Upper lobe of left lung (tissue), 6 donors: ENCODE measurements at places on chromosomes 3 and 15. TPM values are rescaled to one million over a fixed set of nuclear protein-coding genes. Genes with fewer than 3 reads are reported as not detected.

TMIE gene
- not detected for total RNA-seq

GOLGA6L7 gene
- total RNA-seq: not detected

HDC gene
- total RNA-seq: 2.5 TPM

ZNF860 gene
- total RNA-seq: not detected

FAM107A gene
- 114 TPM for total RNA-seq

RETNLB gene
- not detected for total RNA-seq

IL5RA gene
- 3.5 TPM for total RNA-seq

ATP8B4 gene
- 2.2 TPM for total RNA-seq

ZFAND6 gene
- 81.3 TPM for total RNA-seq

FBXL2 gene
- total RNA-seq: 8.2 TPM

GRCh38 chr3:32026593-32026992, 45.0 kb downstream of the ZNF860 start:
- no peaks in the 10 kb centered on the region for H3K36me3 ChIP-seq
- no peaks in the 10 kb centered on the region for H3K27me3 ChIP-seq
- no peak overlapping the region for H3K27ac ChIP-seq
- H3K4me1 ChIP-seq: no peaks in the 10 kb centered on the region
- no peak for DNase-seq

DNA sequence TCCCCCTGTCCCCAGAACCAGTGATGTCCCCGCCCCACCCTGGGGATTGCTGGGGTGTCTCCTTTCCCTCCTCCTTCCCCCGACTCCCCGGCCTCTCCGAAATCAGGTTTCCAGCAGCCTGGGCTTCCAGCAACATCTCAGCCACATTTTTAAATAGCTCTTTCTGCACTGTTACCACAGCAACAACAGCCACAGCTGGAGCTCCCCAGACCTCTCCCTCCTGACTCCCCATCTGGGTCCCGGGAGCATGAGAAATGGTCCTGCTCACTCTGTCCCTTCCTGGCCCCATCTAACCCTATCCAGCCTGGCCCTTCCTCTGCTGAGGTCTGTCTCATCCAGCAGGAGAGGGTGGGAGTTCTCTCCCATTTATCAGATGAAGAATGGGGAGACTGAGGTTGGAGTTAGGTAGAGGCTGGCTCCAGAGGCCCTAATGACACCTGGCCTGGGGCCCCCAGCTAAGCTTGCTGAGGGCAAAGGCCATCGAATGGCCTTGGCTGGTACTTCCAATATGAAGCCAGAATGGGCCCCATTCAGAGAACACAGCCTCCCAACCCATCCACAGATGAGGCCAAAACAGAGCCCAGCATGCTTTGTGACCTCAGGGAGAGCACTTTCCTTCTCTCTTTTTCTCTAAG, 1.5 kb downstream of the CAMK1 start:
- peaks cover 40% of the 10 kb centered on the region for H3K4me1 ChIP-seq
- H3K36me3 ChIP-seq: peaks cover 3% of the 10 kb centered on the region
- no peaks in the 10 kb centered on the region for H3K27me3 ChIP-seq
- DNase-seq: no peak
- peak overlapping the region; percentile 26 for H3K27ac ChIP-seq

- H3K36me3 ChIP-seq: no peaks in the 10 kb centered on the region
- H3K4me3 ChIP-seq: no peak overlapping the region
- H3K4me1 ChIP-seq: no peaks in the 10 kb centered on the region
- H3K27me3 ChIP-seq: no peaks in the 10 kb centered on the region
- DNase-seq: no peak
Observed at GRCh38 chr3:108387063-108387462, 90.7 kb downstream of the HHLA2 start.

DNA sequence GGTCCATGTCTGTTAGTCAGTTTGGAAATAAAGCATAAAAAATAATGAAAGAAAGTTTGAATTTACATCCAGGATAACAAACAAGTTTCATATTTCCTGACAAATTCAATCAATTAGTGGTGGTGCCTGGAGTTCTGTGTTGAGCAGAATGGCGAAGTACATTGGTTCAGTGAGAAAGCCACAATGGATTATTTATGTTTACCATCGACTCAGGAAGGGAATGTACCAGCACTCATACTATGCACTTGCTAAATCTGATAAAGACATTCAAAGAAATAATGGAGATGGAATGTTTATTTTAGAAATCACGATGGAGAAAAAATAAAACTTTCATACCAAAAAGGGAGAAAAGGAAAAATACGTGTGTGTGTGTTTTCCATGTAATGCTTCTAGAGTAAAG, 45.3 kb upstream of the MME start:
- no peaks in the 10 kb centered on the region for H3K36me3 ChIP-seq
- no peak for DNase-seq
- no peaks in the 10 kb centered on the region for H3K4me1 ChIP-seq

DNA sequence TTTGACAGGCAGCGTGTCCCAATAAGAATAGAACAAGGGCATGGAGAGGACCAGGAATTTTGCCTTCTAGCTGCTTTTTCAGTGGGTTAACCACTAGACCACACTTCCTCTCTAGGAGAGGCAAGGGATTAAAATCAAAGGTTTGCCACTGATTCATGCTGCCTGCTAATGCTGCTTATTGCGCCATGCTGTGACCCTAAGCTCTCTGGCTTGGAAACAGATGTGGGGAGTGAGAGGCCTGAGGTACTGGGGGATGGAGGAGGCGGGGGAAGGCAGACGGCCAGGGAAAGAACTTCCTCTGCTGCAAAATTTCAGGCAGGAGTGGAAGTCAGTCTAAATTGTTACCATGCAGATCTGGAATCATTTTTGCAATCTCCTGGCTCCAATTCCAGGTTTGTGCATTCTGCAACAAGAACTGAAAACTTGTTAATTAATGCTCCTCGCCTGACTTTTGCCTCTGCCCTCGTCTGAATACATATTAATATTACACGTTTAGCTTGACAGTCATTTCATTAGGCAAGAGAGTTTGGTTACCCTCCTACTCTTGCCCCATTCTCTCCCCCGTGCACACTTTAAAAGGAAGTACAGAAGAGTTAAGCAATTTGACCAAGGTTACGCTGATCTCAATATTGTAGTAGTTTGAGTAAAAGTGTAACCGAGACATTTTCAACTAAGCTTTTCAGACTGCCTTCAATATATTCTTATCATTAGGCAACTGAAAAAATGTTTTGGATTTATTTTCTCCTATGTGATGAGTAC, 121.7 kb upstream of the SPRED1 start:
- peak overlapping the region; percentile 79 for H3K27ac ChIP-seq

- H3K4me3 ChIP-seq: no peak overlapping the region
- no peak for DNase-seq
- no peaks in the 10 kb centered on the region for H3K36me3 ChIP-seq
- no peaks in the 10 kb centered on the region for H3K4me1 ChIP-seq
Observed at GRCh38 chr3:67578416-67578815, 76.0 kb downstream of the SUCLG2 start.

DNA sequence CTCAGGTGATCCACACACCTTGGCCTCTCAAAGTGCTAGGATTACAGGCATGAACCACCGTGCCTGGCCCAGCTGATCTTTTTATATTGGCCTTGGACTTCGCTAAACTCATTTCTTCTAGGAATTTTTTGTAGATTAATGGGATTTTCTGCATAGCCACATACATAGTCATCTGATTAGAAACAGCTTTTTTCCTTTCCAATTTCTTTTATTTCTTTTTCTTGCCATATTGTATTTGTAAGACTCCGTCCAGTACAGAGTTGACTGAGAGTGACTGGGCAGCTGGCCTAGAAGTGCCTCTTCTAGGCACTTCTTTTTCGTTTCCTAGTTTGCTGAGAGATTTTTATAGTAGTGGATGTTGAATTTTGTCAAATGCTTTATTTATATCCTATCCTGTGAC, 37.4 kb downstream of the ARIH1 start:
- H3K4me1 ChIP-seq: peaks cover 27% of the 10 kb centered on the region
- DNase-seq: no peak
- no peak overlapping the region for H3K4me3 ChIP-seq
- no peak overlapping the region for H3K27ac ChIP-seq

GRCh38 chr15:80275961-80276360, 23.9 kb upstream of the CTXND1 start:
- H3K36me3 ChIP-seq: no peaks in the 10 kb centered on the region
- H3K27ac ChIP-seq: no peak overlapping the region
- H3K4me1 ChIP-seq: no peaks in the 10 kb centered on the region
- no peak overlapping the region for H3K4me3 ChIP-seq

- H3K27me3 ChIP-seq: no peaks in the 10 kb centered on the region
- H3K4me3 ChIP-seq: no peak overlapping the region
- no peak for DNase-seq
- H3K4me1 ChIP-seq: peaks cover 4% of the 10 kb centered on the region
Observed at GRCh38 chr3:5022966-5023776, 43.9 kb downstream of the BHLHE40 start.

- H3K4me3 ChIP-seq: no peak overlapping the region
- peaks cover 3% of the 10 kb centered on the region for H3K4me1 ChIP-seq
- H3K27me3 ChIP-seq: no peaks in the 10 kb centered on the region
- H3K27ac ChIP-seq: no peak overlapping the region
- H3K36me3 ChIP-seq: no peaks in the 10 kb centered on the region
- no peak for DNase-seq
Observed at GRCh38 chr15:57220205-57220604, 156.1 kb upstream of the CGNL1 start.

- H3K4me1 ChIP-seq: no peaks in the 10 kb centered on the region
- no peaks in the 10 kb centered on the region for H3K36me3 ChIP-seq
- H3K27ac ChIP-seq: no peak overlapping the region
- H3K4me3 ChIP-seq: no peak overlapping the region
Observed at GRCh38 chr15:39494462-39494861, 86.4 kb upstream of the THBS1 start.

DNA sequence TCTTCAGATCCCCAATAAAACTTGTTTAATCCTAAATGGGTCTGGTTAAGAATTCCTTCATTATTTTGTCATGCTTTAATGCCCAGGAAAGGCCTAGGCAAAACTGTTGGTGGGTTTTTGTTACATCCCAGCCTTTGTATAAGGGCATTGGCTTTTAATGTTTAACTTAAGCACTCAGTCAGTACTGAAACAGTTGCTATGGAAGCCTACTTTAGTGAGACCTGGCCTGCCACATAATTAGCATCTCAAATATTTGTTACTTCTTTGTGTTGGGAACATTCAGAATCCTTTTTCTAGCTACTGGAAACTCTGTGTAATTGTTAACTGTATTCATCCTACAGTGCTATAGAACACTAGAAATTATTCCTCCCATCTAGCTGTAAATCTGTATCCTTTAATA, 369.6 kb upstream of the ATP10A start:
- no peak overlapping the region for H3K4me3 ChIP-seq
- H3K4me1 ChIP-seq: no peaks in the 10 kb centered on the region
- DNase-seq: no peak
- no peaks in the 10 kb centered on the region for H3K36me3 ChIP-seq

- no peak for DNase-seq
- no peaks in the 10 kb centered on the region for H3K4me1 ChIP-seq
- peaks cover 23% of the 10 kb centered on the region for H3K36me3 ChIP-seq
- no peak overlapping the region for H3K4me3 ChIP-seq
Observed at GRCh38 chr3:158685159-158685558, 12.7 kb upstream of the LXN start.

GRCh38 chr3:132290833-132291232, 26.4 kb upstream of the ACP3 start:
- no peak overlapping the region for H3K4me3 ChIP-seq
- H3K27ac ChIP-seq: no peak overlapping the region
- peak; percentile 33 for DNase-seq
- no peaks in the 10 kb centered on the region for H3K27me3 ChIP-seq

DNA sequence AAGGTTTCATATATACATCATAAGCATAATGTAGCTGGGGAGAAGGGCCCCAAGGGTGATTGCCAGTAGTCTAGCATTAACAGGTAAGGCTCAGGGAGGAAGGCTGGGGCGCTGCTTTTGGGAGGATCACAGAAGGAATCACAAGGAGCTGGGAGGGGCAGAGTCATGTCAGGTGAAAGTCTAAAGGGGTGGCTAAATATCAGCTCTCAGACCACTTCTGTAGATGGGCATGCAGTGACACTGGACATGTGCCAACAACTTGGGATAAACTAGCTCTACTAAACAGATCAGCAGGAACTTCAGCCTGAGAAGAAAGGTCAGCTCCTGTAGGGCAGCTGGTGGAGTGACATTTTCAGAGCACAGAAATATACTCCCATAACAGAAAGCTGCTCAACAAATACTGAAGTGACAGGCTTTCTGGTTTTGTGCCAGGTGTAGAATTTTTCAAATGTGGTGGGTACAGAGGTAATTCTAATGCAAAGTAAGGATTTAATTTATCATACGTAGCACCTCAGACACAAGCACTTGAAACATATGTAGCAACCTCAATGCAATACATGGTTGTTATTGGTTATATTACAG, 79.4 kb downstream of the PEX5L start:
- no peaks in the 10 kb centered on the region for H3K4me1 ChIP-seq
- no peak overlapping the region for H3K4me3 ChIP-seq
- no peaks in the 10 kb centered on the region for H3K27me3 ChIP-seq
- DNase-seq: no peak
- no peak overlapping the region for H3K27ac ChIP-seq

DNA sequence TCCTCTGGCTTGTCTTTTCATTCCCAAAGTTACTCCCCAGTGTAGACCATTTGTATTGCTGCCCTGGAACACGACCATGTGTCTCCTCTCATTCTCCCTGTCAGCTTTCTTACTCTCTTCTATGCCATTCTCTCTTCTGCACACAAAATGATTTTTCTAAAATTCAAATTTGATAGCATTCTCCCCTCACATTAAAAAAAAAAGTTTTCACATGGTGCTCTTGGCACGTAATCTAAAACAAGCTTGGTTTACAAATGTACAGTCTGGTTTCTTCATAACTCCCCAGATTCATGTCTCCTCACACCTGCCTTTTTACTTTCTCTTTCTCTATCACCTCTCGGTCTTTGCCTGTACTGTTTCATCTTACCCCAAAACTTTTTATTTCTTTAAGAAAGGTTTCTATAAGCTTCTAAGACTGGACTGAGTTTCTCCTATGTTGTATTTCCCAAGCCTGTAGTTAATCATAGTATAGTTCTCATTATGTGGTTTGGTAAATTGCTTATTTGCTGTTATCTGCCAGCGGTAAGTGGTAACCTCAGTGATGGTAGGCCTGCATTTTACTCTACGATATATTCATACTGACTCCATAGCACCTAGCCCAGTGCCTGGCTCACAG, 31.2 kb downstream of the BCHE start:
- DNase-seq: no peak
- no peak overlapping the region for H3K27ac ChIP-seq
- no peaks in the 10 kb centered on the region for H3K4me1 ChIP-seq
- H3K27me3 ChIP-seq: no peaks in the 10 kb centered on the region
- no peaks in the 10 kb centered on the region for H3K36me3 ChIP-seq
